ENCODE measurements at places on chromosomes 13 and 19.

- no peak for DNase-seq
Measured at GRCh38 chr13:98879957-98880356, 97.9 kb downstream of the DOCK9 start.

DNA sequence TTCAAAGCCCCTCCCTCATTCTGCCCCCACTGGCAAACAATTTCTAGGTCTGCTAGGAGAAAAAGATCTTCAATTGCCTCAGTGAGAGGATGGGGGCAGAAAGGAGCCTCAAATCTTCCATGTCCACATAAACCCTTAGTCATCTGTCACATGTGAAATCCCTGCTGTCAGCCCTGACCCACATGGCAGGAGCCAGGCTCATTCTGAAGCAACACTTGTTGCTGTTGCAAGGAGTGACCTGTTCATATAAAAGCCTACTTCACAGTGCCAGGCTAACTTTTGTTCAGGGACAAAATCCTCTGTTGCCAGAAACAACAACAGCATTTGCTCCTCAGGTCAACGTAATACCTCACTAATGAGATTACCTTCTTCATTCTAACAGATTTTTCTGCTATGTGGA is 70.5 kb downstream of the IRS2 start:
- no peak for DNase-seq

GRCh38 chr13:102776271-102776670 is 2.7 kb upstream of the TEX30 start:
- DNase-seq = no peak

GRCh38 chr13:74550039-74550438 is 415.8 kb upstream of the KLF12 start:
- no peak for DNase-seq

DNA sequence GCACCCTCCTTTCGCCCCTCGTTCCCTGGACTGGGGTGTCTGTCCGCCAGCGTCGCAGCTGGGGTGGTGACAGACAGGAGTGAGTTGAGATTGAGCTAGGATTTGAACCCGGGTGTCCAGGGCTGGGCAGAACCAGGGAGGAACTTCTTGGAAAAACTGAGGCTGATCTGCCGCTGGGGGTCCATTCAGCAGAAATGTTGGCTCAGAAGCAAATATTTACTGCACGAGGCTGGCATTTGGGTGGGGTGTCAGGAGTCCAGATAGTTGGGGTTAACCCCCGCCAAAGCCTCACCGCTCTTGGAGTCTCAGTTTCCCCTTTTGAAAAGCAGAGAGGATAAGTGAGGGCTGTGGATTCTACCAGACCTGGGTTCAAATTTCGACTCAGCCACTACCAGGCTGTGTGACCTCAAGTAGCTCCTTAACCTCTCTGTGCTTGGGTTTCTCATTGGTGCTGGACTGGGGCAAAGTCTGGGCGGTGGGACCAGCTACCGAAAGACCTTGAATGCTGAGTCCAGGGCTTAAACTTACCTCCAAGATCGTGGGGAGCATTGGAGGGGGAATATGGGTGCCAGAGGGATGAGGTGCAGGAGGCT is 20.9 kb downstream of the MAST3 start:
- no peak for DNase-seq

GRCh38 chr19:16367261-16367683 is 42.6 kb downstream of the KLF2 start:
- DNase-seq = no peak

DNA sequence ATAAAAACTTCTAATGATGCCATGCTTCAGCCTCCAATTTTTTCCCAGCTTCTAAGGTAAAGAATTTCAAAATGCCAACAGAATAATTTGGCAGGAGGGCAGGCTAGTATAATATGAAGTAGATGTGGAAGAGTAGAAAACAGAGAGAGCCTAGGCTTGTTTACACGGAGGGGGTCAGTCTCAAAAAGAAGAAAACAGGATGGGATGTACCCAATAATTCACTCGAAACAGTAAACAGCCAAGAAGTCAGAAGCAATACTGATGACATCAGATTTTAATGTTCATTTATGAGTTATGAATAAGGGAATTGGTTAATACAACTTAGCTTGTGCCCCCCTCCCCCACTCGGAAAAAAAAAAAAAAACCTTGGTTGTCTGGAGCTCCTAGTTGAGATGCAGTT is 422.5 kb downstream of the FOXO1 start:
- DNase-seq = no peak

DNA sequence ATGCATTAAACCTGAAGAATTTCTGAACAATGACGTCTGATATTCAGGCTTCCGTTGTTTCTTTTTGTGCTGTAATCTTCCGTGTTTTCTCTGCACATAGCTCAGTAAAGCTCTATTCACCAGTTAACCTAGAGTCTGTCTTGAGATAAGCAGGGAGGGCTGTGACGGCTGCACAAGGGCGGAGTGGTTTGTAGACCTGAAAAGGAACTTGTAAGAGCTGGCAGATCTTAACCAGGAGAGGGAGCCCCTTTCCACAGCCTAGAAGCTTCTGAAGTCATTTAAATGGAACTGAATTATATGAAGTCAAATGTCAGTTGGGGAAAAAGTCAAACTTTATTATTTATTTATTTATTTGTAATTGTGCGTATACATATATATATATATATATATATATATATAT is 27.5 kb downstream of the DPRX start:
- no peak for DNase-seq

DNA sequence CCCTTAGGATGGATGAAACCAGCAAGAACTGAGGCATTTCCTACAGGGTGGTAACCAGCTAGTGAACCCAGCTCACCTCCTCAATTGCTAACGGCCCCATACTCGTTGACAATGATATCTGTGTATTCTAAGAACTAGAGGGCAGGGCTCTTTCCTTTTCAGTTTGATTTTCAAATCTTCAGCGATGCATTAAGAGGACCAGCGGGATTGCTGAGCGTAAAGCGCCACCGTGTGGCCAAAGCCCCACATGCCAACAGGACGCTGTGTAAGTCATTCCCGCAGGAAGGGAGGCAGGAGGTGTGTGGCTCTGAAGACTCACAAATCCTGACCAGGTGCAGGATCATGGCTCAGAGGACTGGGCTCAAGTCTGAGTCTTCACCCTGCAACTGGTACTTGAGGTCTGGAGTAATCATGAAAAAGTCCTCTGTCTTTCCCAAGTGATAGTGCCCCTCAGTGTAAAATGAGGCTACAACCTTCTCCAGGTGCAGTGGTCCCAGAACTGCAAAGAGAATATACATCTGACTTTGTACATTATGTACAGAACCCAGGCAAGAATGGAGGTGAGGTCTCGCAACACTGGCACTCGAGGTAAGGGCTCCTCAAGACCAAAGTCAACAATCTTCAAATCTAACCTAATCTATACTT is 40.9 kb downstream of the C13orf42 start:
- no peak for DNase-seq

DNA sequence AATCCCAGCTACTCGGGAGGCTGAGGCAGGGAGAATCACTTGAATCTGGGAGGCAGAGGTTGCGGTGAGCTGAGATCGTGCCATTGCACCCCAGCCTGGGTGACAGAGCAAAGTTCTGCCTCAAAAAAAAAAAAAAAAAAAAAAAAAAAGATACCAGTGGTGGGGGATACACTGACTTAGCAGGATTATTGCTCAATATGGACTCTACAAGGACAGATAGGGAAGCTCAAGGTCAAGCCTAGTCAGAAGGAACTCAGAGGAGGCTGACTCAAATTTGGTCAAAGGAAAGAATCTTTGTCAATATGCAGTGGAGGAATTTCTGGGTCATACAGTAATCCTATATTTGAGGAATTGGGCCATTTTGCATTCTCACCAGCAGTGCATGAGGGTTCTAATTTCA is 6.7 kb upstream of the DIAPH3 start:
- DNase-seq = no peak

GRCh38 chr13:31208559-31209122 is 8.9 kb downstream of the B3GLCT start:
- no peak for DNase-seq

GRCh38 chr13:98665638-98665995 is 86.9 kb downstream of the SLC15A1 start:
- no peak for DNase-seq

DNA sequence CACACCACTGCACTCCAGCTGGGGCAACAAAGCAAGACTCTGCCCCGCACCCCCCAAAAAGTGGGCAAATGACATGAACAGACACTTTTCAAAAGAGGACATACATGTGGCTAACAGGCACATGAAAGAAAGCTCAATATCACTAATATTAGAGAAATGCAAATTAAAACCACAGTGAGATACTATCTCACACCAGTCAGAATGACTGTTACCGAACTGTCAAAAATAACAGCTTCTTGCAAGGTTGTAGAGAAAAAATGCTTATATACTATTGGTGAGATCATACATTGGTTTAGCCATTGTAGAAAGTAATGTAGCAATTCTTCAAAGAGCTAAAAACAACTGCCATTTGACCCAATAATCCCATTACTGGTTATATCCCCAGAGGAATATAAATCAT is 99.5 kb upstream of the SPATA13 start:
- no peak for DNase-seq

- DNase-seq = no peak
Measured at GRCh38 chr19:56125806-56126590, 4.9 kb upstream of the ZNF787 start.

GRCh38 chr19:1131718-1132551 is 28.1 kb downstream of the GPX4 start:
- peak; percentile 91 for DNase-seq

DNA sequence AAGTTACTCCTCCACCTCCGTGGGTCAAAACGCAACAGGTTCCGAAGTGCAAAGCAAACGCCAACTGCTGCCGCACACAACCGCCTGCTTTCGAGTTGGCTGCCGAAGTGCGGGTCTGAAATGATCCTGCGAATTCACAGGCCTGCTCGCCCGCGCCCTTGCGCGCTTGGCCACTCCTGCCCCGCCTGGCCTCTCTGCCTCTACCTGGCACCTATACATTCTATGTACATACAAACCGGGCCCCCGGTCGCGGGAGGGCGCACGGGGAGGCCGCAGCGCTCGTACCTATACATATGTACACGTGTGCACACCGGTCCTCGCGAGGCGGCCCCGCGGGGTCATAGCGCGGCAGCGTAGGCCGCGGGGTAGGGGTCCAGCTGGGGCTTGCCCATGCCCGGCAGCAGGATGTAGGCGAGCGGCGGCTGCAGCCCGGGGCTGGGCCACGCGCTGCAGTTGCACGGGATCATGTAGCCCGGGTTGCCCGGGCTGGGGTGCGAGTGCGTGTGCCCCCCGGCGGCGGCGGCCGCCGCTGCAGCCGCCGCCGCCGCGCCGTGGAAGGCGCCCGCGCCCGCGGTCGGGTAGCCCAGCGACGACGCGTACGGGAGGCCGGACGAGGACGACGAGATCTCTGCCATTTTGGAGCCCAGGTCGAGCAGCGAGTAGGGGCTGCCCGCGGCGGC is 1.3 kb downstream of the SOX21 start:
- DNase-seq = no peak

DNA sequence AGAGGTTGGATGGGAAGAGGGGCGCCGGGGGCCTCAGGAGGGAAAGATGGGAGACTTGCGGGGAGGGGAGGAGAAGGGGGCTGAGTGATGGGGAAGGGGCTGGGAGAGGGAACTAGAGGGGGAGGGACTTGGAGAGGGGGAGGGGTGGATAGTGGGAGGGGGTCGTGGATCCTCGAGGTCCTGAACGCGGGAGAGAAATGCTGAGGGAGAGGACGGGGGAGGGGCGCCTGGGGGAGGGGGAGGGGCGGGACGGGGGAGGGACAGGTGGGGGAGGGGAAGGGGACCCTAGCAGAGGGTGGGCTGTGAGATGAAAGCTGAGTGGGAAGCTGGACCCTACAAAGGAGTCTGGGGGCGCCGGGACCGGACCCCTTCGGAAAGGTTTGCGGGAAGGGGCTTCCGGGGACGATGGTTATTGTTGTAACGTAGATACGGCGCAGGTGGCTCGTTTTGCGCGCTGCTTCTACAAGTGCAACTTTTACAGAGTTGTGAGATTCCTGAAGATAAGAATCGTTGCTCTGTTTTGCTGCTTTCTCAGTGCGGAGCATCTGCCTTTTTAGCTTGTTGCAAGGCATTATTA is 418 bp downstream of the ZNF444 start:
- DNase-seq = no peak

- no peak for DNase-seq
Measured at GRCh38 chr19:8113017-8113416, 36.4 kb downstream of the FBN3 start.

- no peak for DNase-seq
Measured at GRCh38 chr19:19540064-19540714, 2.1 kb downstream of the CILP2 start.

DNA sequence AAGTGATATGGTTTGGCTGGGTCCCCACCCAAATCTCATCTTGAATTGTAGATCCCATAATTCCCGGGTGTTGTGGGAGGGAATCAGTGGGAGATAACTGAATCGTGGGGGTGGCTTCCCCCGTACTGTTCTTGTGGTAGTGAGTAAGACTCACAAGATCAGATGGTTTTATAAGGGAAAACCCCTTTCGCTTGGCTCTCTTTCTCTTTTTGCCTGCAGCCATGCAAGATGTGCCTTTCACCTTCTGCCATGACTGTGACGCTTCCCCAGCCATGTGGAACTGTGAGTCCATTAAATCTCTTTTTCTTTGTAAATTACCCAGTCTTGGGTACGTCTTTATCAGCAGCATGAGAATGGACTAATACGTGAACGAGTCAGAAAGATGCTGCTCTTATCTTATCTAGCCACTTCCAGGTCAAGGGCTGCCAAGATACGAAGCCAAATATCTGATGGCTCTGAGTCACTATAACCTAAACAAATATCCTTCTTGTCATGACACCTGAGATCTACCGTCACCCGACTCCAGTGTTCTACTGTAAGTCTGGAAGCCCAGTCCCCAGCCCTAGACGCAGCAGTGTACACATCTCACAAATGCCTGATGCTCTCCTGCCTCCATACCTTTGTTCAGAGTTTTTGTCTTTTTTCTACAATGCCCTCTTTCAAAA is 45.9 kb downstream of the SLC15A1 start:
- DNase-seq = no peak

DNA sequence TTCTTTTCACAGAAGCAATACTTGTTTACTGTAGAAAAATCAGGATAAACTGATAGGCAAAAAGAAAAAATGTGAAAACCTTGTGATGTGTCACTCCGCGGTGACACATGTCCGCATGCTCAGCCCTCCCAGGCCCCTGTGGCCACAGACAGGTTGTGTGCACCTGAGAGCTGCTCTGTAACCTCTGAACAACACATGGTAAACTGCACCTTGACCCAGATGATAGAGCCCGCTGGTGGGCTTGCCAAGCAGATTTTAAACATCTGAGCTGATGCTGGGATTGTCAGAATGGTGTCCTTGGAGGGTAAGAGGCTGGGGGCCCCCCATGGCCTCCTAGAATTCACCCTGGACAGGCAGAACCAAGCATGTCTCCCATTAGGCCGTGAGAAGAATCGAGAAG is 33.8 kb downstream of the DHRS12 start:
- no peak for DNase-seq

- no peak for DNase-seq
Measured at GRCh38 chr13:97274829-97275649, 52.9 kb downstream of the MBNL2 start.

- no peak for DNase-seq
Measured at GRCh38 chr19:51702825-51703574, 9.9 kb downstream of the SPACA6 start.

- DNase-seq = no peak
Measured at GRCh38 chr19:35087393-35087792, 28.2 kb upstream of the FXYD3 start.

GRCh38 chr19:19160461-19161035 is 9.5 kb downstream of the MEF2B start:
- no peak for DNase-seq

Data from thoracic aorta (tissue), 2 donors.